Activated T-cell treated with anti-CD3 and anti-CD28 coated beads, Interleukin-2, amount 50 U/mL, for 4 hours (primary cell): ENCODE measurements at places on chromosomes 6 and 20.

- no peak for DNase-seq
Observed at GRCh38 chr20:62227977-62228958, 8.2 kb upstream of the HRH3 start.

GRCh38 chr6:1179571-1180459 lies 132.1 kb upstream of the FOXQ1 start:
- no peak for DNase-seq

- DNase-seq: no peak
Observed at GRCh38 chr6:93799226-93799625, 379.9 kb upstream of the EPHA7 start.

- peak; percentile 18 for DNase-seq
Observed at GRCh38 chr6:89148016-89148750, 2.3 kb downstream of the PM20D2 start.

DNA sequence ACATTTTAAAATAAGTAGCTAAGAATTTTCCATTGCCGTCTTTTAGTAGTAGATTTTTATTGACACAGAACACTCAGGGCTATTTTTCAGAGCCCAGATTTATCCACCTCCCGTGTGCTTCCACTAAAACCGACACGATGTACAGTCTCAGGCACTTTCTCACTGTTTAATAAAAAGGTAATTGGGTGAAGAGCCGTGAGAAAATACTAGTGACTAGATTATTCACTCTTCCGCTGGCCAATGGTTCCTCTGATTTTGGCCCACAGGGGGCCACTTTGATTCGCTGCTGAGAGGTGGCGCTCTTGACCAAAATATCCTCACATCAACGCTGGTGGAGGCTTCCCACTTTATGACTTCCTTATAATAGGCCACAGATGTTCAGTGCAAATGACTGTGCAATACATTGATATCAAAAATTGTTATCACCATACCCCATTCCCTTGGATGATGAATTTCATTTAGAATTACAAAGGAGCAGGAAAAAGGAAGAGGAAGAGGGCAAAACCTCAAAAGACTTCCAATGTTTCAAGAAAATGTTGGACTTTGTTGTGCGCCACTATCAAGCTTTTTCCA lies 12.3 kb upstream of the HDDC2 start:
- peak; percentile 21 for DNase-seq

- no peak for DNase-seq
Observed at GRCh38 chr6:142045380-142046278, 87.1 kb upstream of the GJE1 start.

- DNase-seq: no peak
Observed at GRCh38 chr6:43943781-43944250, 173.8 kb downstream of the VEGFA start.

DNA sequence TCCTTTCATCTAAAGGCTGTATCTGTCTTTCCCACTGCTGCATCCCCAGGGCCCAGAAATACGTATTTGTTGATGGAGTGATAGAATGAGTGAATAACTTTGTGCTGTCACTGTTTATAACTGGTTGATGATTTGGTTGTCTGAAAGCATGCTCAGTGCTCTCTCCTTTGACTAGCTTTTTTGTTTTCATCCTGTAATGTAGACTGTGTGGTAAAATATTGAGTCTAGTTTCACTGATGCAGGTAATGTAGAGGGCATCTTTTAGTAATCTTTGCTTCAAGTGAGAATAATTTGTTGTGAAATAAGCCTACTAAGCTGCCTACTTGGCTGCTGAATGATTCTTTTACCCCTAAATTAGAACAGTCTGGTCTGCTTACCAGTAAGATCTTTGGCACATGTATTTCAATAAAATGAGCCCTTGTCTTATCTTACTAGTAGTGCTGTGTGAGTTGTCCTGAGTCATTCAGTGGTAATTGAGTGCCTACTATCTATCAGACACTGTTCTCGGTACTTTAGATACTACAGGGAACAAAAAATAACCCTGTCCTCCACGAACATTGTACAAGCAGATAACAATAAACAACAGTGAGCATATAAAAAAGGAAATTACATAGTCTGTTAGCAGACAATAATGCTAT lies 39.9 kb downstream of the MAPK14 start:
- no peak for DNase-seq

- DNase-seq: no peak
Observed at GRCh38 chr6:13511913-13512717, 24.7 kb upstream of the GFOD1 start.

- DNase-seq: no peak
Observed at GRCh38 chr6:166466178-166467122, 83.7 kb upstream of the MPC1 start.

- no peak for DNase-seq
Observed at GRCh38 chr20:34049897-34050695, 56.4 kb downstream of the RALY start.

- no peak for DNase-seq
Observed at GRCh38 chr20:35661053-35661452, 3.6 kb downstream of the CPNE1 start.

DNA sequence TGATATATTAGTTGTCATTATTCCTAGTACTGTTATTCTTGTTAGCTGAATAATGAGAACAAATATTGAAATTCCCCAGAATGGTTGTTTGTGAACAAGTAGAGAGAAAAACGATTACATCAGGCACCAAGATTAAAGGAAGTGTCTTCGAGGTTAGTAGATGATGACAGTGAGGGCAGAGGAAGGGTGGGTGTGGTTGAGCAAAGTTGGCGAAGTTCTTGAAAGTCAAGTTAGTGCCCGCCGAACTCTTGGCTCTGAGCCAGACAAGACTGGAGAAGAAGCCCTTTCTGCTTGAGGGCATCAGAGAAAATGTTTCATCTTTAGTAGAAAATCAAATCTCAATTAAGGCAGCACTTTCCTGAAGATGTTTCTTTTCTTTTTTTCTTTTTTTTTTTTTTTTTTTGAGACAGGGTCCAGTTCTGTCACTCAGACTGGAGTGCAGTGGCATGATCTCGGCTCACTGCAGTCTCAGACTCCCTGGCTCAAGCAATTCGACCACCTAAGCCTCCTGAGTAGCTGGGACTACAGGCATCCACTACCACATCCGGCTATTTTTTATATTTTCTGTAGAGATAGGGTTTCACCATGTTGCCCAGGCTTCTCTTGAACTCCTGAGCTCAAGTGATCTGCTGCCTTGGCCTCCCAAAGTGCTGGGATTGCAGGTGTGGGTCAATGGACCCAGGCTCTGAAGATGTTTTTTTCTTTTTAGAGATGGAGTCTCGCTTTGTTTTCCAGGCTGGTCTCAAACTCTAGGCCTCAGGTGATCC lies 77.1 kb downstream of the SGK1 start:
- peak; percentile 86 for DNase-seq

DNA sequence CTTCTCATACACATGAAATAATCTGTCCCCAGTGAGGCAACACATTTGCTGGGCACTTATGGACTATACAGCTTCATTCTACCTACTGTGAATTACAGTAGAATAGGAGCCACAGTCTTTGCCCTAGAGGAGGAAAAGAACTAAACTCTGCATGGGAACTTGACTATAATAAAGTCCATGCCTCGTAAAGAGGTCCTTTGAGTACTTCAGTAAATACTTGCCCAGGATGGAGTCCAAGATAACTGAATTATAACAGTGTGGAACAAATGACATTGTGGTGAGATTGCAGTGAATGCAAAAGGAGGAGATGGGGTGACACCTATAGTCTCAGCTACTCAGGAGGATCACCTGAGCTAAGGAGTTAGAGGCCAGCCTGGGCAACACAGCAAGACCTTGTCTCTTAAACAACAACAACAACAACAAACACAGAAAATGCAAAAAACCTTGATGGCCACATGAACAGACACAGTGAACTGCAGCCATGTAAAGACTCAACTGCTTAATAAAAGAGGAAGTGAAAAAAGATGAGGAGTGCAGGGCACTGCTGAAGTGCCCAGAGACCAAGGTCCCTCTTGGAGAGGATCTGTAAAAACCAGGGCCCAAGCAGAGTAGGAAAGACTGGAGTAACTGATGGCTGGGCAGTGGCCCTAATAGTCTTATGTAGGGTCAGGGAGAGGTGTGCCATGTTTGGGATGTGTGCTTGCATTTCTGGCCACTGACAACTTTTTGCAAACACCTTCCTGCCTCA lies 3.7 kb downstream of the MRPS18A start:
- DNase-seq: no peak
